ENCODE measurements at places on chromosomes 3 and 15.

DNA sequence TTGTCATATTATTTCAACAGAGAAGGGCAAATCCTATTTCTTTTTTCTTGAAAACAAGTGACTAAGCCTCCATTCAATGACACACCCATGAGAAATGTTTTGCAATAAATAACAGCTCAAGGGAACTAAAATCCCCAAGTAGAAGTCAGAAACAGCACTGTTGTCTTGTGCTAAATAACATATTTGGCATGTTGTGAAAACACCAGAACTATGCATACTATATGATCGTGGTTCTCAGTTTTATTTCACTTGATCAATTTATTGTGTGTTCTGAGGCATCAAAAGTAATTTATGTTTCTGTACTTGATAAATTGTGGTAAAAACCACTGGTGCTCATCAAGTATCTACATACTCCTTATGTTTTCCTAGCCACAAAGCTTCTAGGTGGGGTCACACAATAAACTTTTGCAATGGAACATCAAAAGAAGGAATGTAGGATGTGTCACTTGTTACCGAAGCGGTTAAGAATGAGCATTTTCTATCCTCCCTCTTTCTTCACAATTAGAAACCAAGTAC lies 691.7 kb upstream of the CBLB start:
- DNase-seq, result peak; percentile 69

- DNase-seq, result no peak
Measured at GRCh38 chr15:71437919-71438318, 322.6 kb downstream of the THSD4 start.

- no peak for DNase-seq
Measured at GRCh38 chr15:53869044-53869805, 109.0 kb upstream of the UNC13C start.

- DNase-seq, result no peak
Measured at GRCh38 chr3:59677747-59678702, 628.2 kb upstream of the CFAP20DC start.
